ENCODE measurements at places on chromosomes 7 and 10.
A peak's percentile ranks its signal among the peaks of the same experiment; 100 is the strongest.

DNA sequence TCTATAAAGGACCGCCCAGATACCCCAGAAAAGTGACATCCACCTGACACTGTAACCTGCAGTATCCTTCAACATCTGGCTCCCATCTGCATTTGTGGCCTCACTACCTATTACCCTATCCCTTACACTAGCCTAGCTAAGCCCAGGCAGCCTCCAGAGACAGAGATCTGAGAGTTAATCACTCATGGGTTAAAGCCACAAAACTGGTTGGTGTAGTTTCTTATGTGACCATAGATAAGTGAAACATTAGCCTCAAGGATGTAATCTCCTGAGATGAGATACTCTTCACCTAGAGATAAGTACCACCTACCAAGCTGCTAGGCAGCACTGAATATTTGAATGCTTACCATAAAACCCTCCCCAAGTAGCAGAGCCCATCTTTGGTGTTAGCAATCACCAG is 35.4 kb downstream of the CTTNBP2 start:
- DNase-seq = no peak

DNA sequence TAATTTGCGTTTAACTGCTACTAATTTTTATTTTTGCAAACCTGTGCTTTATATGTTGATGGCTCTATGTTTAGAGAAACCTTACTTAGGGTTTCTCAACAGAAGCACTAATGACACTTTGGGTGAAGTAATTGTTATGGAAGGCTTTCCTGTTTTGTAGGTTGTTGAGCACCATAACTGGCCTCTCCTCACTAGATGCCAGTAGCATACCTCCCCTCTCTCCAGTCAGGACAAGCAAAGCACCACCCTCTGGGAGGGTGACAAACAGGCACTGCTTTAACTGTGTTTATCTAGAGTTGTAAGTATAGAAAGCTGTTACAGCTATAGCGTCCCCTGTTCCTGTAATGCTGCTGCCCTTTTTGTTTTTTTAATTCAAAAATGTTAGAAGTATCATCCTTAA is 60.9 kb downstream of the WAC start:
- DNase-seq = no peak

DNA sequence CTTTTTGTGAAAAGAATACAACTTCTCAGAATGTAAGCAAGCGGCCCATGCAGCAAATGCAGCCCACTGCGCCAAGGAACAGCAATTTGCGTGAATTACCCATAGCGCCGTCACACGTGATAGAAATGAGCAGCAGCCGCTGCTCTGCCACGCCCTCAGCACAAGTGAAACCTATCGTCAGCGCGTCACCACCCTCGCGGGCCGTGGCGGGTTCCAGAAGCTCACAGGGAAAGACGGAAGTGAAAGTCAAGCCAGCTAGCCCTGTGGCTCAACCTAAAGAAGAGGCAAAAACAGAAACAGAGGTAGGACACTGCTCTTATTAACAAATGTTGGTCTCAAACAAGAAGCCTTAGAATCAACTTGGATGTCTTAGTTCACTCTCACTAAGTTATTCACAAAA is 70.5 kb downstream of the SHH start:
- no peak for DNase-seq

DNA sequence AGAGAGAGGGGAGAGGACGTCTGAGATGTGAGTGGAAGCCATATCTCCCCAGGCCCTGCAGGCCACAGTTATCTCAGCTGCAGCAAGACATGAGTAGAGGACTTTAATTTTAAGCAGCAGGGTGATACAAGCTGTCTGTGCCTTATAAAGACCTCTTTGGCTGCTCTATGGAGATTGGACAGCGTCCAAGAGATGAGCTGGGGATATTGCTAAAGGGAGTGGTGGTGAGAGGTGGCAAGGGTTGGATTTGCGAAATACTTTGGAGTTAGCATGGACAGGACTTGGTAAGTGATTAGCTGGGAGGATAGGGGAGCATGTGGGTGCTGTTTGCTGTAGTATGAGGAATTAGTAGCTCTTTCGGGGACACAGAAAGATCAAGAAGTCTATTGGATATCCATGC is 191.8 kb downstream of the CACNB2 start:
- no peak for DNase-seq

DNA sequence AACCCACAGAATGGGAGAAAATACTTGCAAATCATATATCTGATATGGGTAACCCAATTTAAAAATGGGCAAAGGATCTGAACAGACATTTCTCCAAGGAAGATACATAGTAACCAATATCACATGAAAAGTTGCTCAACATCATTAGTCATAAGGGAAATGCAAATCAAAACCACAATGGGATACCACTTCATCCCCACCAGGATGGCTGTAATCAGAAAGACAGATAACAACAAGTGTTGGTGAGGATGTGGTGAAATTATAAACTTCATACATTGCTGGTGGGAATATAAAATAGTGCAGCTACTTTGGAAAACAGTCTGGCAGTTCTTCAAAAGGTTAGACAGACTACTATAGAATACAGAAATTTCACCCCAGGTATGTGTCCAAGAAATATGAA is 19.3 kb downstream of the AOC1 start:
- no peak for DNase-seq

DNA sequence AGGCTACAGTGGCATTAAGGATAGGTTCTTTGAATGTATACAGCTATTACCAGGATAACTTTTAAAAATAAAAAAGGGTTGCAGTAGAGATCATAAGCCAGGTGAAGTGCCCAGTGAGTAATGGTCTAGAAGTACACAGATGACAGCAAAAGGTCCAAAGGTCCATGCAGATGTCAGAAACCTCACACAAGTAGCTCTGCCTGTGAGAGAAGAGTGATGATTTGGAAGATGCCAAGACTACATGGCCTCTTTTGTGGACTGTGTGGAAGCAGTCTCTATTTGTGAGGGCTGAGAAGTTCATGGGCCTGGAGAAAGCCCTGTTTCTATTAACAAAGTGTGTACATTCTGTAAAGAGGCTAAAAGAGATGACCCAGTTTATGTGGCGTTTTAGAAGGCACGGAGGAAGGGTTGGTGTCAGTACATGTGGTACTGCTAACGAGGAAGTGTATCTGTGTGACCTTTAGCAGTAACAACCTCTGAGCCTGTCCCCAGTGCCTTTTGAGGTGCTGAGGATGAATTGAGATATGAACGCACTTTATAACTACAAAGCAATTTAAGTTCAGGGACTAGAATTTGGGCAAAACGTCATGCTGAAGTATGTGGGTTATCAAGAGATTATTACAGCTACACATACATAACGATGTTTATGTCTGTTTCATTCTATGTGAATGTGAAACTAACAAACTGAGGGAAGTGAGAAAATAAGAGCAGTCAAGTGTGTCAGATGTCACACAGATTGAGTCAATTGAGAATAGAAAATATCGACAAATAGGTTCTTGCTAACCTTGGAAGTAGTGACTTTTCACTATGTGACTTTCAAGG is 7.6 kb downstream of the CYCS start:
- no peak for DNase-seq

DNA sequence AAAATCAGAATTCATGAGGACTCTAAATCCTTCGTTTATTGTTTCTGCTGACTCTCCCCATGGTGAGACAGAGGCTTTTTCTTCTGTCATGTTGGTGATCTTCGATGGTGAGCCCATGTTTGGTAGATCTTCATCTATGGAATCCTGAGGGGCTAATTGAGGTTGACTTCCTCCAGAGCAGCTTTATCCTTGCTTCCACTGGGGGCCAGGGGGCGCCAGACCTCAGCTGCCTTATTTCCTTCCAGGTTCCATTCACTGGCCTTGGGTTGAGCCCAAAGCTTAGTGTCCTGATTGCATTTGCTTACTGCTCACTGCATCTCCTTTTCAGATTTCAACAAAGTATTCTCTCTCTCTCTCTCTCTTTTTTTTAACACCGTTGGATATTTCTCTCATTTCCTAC is 80.7 kb downstream of the GCC1 start:
- DNase-seq = peak; percentile 30

- DNase-seq = no peak
Observed at GRCh38 chr7:27641581-27642230, 21.0 kb downstream of the HIBADH start.

GRCh38 chr7:151313857-151314256 is 27.8 kb upstream of the NUB1 start:
- DNase-seq = peak; percentile 16

DNA sequence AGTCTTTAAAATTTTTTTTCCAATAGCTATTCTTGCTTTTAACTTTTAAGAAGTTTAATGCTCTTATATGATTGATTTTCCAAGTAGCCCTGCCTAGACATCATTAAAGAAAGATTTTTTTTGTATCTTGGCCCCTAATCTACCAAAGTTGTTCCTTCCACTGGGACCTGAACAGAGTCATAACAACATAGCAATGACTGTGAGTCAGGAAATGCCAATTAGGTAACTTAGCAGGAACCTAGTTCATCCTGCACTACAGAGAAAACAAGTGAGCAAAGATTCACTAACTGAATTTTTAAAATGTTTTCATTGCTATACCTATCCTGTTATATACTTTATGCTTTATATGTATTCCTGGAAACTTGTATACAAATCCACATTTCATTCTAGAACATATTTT is 284.7 kb downstream of the BICC1 start:
- no peak for DNase-seq

- DNase-seq = no peak
Observed at GRCh38 chr10:11504566-11505285, 106.7 kb downstream of the USP6NL start.

- DNase-seq = no peak
Observed at GRCh38 chr10:113130014-113130641, 180.1 kb downstream of the TCF7L2 start.

GRCh38 chr7:106375499-106375898 is 90.7 kb upstream of the NAMPT start:
- DNase-seq = no peak

DNA sequence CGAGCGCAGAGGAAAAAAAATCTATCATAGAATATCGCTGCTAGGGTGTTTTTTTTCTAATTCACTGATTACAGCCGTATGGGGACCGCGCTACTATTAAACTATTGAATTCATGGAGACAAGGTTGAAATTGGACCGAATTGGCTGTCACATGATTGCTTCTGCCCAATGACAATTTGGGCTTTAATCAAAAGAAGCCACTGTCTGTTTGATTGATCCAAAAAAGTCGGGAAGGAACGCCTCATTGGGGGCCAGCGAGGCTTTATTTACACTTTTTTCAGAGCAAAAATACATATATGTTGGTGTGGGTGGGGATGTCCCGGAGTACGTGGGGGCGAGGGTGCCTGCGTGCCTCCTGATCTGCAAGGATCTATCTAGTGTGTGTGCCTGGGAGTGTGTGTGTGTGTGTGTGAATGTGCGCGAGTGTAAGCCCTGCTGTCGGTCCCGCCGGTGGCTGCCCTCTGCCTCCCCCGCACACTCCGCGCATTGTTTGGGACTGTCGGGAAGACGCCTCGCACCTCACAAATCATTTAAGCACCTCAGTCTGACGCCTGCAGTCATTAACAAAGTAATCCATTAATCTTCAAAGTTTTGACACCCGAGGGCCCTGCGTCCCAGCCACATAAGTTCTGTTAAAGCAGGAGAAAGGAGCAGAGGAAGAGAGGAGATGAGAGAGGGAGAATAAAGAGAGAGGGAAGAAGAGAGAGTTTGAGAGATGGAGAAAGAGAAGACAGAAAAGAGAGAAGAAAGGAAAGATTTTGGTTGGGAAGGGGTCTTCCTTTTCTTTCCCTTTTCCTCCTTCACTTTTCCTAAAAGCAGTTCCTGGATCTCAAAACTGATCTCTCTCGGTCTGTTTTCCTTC is at the start of gene HOXA2:
HOXA2 (minus strand) TSS at position 103 of the 862 bp plus-strand sequence. CDS start 183 bp downstream, outside the sequence.
- no peak for DNase-seq

DNA sequence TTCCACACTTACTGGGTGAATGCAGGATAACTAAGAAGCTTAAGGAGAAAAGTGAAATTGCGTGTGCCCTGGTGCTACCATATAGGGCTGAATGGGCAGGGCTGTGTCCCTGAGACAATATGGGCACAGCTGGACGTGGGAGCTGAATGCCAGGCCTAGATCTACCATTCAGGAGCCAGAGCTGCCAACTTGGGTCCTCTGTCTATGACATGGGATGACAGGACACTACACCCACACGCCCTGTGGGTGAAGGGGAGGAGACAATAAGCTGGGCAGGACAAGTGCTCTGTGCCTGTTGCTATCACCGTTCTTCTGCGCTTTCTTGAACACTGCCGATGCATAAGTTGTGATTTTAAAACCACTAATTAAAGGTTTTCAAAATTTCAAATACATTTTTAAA is 293.9 kb downstream of the TNS3 start:
- no peak for DNase-seq

GRCh38 chr7:95002775-95003174 is 95.4 kb downstream of the PPP1R9A start:
- no peak for DNase-seq

- DNase-seq = no peak
Observed at GRCh38 chr10:100739517-100740368, 5.6 kb upstream of the PAX2 start.

GRCh38 chr10:64682043-64682442 is 1160.8 kb downstream of the REEP3 start:
- no peak for DNase-seq

- no peak for DNase-seq
Observed at GRCh38 chr10:131047501-131047900, 264.0 kb downstream of the TCERG1L start.

GRCh38 chr10:14476641-14477407 is 146.1 kb upstream of the FRMD4A start:
- DNase-seq = no peak

DNA sequence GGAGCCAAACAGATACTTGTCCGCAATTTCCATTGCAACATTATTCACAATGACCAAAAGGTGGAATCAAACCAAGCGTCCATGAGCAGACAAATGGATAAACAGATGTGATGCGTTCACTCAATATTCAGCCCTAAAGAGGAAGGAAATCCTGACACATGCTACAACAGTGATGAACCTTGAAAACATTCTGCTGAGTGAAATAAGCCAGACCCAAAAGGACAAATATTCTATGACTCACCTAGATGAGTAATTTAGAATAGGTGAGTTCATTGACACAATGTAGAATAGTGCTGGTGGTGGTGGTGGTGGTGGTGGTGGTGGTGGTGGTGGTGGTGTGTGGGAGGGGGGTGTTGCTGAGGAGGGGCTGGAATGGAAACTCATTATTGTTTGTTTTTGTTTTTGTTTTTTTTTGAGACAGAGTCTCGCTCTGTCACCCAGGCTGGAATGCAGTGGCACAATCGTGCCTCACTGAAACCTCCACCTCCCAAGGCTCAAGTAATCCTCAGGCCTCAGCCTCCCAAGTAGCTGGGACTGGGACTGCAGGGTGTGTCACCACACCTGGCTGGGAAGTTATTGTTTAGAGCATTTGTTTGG is 28.6 kb downstream of the SMKR1 start:
- DNase-seq = peak; percentile 42

- DNase-seq = no peak
Observed at GRCh38 chr7:70545214-70545613, 586.7 kb upstream of the GALNT17 start.

DNA sequence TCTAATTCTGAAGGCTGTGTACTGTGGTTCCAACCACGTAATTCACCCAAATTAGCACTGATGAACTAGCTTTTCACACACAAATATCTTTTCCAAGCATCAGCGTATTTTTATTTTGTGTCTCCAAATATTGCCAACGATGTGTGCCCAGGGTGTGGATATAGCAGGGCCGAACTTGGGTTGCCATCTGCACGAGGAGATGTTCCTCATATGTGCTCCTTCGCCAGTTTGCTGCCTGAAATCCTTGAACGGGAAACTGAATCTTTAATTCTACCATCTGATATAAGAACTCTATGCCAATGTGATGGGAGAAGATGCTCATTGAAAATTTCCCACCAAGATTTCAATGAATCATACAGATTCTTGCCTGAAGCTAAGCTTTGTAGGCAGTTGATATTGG is 121.5 kb upstream of the ZNF438 start:
- DNase-seq = no peak

All from activated naive CD8-positive, alpha-beta T cell treated with anti-CD3 and anti-CD28 coated beads, Interleukin-2, amount 50 U/mL, for 24 hours (primary cell).